Urothelium cell line (cell line): ENCODE measurements at places on chromosomes 16 and 17.

- peak; percentile 6 for DNase-seq
These were observed 8.8 kb downstream of the CTRB2 start for GRCh38 chr16:75198135-75198600.

DNA sequence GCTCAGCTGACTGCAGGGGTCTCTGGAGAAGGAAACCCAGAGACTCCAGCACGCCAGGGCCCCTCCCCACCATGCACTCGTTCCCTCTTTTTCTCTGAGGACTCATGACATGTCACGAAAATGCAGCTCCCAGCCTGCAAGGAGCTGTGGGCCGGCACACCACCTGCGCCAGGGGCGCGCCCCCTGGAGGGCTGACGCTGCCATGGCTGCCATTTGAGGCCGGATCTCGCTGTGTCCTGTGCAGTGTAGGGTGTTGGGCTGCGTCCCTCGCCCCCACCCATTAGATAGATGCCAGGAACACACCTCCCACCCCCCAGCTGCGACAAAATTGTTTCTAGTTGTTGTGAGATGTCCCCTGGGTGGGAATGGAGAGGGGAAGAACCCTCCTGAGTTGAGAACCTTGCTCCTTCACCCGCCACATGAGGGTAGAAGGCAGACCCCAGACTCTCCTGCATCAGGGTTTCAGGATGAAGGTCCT lies 8.2 kb downstream of the SYNGR2 start:
- peak; percentile 60 for DNase-seq

DNA sequence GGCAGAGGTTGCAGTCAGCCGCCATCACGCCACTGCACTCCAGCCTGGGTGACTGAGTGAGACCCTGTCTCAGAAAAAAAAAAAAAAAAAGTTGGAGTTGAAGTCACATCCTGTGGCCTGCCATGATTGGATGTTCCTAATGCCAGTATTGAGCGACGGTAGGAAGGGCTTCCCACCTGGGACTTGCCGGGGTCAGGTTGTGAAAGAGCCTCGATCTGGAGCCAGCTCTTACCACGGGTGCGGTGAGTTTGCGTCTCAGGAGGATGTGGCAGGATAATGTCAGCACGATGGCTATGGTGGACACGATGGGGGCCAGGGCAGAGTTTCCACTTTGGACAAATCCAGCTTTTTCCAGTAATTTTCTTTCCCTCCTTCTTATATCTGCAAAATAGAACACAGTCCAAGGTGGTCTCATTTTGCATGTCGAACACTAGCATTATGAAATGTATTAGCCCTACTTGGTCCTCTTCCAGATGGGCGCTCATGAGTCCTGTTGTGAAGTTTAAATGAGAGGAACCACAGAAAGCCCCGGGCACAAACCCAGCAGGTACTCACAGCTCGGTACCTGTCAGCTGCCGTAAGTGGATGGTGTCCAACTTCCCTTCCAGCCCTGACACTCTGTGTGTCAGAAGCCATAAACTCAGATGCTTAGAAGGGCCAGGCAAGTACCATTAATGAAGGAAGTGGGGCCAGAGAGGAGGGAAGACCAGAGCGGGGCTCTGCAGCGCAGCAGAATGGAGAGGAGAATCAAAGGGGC lies 22.2 kb downstream of the ABCC12 start:
- DNase-seq: no peak

DNA sequence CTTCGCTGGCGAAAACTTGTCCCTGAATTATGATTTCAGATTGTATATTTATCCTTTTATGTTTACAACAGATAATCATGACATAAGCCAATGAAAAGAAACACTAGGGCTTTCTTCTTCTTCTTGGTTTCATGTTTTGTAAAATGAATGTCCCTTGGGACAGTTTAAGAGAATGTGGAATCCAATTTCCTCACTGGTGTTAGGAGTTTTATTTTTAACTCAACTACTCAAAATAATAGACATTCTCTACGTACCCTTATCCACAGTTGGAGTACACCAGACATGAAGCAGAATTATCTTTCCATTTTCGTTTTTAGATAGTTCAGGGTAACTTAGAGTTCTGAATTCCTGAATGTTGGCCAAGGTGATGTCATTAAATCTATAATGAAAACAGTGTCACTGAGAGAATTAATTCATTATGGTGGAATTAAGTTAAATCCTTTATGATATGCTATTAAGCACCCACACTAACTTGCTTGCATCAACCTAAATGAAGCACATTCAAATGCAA lies 43.4 kb downstream of the IRX6 start:
- DNase-seq: no peak

DNA sequence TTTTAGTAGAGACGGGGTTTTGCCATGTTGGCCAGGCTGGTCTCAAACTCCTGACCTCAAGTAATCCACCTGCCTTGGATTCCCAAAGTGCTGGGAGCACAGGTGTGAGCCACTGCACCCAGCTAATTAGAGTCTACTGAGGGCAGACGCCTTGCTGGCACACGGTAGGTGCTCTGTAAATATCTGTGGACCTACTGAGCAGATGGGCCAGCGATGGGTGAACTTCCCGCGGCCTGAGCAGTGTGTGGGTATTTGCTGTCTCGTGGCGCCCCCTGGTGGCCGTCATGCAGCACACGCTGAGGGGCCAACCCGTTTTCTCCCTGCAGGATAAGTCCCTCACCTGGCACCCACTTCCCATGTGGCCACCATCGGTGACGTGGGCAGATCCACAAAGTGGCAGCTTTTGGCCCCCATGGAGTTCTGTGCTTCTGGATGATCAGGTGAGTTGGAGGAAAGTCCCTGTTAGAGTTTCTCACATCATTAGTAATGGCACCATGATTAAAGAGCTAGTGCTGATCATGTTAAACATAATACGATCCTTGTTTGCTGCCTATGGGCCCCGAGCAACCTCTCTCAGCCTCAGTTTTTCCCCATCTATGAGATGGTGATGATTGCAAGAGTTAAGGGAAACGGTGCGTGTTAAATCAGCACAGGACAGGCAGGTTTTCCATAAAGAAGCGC lies 40.7 kb downstream of the ZDHHC7 start:
- DNase-seq: peak; percentile 87

- DNase-seq: peak; percentile 49
These were observed 943 bp downstream of the CNTROB start for GRCh38 chr17:7932949-7933348.

DNA sequence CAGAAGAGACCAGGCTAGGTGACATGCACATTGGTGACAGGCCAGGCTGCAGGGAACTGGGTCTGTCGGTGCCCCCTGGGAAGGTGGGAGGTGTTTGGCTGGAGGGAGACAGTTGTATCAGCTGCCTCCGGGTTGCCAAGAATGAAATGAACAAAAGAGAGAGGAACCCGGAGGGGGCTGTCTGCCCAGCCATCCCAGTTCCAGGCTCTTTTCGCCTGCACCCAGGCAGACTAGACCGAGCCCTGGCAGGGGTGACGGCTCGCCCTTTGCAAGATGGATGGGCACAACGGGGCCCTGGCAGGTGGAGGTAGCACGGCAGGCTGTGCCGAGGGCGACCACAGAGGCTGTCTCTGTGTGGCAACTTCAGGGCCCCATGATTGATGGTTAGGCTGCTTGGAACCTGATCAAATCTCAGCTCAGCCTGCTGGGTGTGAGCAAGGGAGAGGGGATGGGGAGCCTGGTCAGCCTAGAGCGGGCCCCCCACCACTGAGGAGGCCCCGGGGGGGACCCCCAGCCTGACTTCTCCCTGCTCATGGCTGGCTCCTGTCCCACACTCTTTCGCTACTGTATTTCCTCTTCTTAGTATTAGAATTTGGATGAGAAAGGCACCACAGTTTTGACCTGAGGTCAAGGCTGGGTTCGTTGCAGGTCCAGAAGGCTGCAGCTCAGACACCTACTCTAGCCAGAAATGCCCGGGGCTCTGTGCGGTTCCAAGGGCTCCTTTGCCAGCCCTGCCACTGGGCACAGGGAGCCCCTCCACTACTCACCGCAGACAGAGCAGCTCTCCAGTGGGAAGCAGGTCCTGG lies 118.9 kb upstream of the CHMP6 start:
- no peak for DNase-seq

DNA sequence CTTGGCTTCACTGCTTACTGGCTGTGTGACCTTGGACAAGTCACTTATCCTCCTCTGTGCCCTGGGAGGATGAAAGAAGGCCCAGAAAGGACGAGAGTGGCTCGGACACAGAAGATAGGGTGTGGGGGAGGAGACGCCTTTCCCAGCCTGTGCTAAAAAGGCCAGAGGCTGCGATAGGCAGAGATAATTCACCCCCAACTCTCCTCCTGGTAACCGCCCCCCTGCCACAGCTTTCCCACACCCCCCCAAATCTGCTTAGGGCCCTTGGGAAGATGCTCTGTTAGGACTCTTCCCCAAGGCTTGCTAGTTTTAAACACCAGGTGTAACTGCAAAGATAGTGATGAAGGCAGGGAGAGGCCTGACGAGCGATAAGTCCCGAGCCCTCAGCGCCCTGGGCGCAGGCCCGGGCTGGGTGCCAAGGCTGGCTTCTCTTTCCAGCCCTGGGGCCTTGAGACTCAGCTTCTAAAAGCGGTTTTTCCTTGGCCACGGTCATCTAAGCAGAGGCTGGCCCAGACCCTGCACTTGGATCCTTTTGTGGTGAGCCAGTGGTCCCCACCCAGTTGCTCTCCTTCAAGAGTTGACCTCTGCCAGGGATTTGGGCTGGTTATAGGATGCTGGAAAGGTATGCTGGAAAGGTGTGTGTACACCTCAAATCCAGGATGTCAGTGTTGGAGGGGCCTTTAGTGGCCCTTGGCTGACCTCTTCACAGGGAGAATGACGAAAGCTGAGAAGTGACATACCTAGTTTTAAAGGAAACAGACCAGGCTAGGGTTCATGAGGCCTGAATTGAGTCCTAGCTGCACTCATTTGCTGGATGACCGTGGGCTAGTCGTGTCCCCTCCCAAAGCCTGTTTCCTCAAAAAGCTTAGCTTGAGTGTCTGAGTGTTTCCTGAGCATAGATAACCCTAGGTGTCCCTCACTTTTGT lies 3.4 kb upstream of the PPP1R9B start:
- DNase-seq: no peak

GRCh38 chr16:24776501-24777220 lies 47.2 kb downstream of the TNRC6A start:
- no peak for DNase-seq

- no peak for DNase-seq
These were observed 173.2 kb upstream of the MYOCD start for GRCh38 chr17:12492450-12492849.

GRCh38 chr16:48232493-48233040 lies 11.5 kb upstream of the LONP2 start:
- no peak for DNase-seq

- DNase-seq: peak; percentile 49
These were observed 131.3 kb downstream of the AIPL1 start for GRCh38 chr17:6303664-6304063.

DNA sequence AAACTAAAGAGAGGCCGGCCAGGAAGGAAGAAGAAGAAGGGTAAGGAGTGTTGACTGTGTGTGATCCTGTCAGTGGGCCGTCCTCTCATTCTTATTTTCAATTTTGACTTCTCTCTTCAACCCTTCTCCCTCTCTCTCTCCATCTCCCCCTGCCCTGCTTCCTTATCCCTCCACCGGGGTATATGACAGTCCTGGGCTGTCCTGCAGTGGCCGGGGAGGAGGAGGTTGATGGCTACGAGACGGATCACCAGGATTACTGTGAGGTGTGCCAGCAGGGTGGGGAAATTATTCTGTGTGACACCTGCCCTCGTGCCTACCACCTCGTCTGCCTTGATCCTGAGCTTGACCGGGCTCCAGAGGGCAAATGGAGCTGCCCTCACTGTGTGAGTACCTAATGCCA lies 5.6 kb downstream of the CHD3 start:
- no peak for DNase-seq

- DNase-seq: no peak
These were observed 103.8 kb downstream of the SSH2 start for GRCh38 chr17:29826114-29826692.

DNA sequence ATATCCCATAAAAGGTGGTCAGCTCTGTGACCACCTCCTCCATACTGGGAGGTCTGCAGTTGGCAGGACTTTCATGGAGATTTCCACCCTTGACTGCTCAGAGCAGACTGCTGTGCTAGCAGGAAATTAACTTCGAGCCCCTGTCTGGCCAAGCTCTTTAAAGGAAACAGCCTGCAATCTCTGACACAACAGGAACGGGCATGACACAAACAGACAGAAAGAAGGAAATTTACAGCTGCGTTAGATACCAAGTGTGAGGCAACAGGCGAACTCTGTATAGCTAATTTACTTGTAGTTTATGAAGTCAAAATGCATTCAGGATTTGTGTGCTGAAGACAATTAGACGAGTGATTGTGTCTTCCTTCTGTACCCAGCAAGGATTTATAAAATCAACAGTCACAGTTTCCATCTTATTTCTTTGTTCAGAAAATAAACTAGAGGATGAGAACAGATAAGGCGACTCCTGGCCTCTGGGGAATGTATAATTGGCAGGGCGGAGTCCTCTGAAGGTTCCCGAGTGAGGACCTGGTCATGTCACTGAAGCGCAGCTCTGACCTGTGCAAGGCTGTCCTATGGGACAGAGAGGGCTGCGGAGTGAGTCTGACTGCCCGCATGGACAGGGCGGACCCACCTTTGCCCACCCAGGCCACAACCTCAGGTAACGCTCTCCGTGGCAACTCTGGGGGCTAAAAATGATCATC lies 16.1 kb downstream of the WIPI1 start:
- DNase-seq: no peak

- peak; percentile 21 for DNase-seq
These were observed 3.7 kb upstream of the TMEM231 start for GRCh38 chr16:75559564-75560372.

DNA sequence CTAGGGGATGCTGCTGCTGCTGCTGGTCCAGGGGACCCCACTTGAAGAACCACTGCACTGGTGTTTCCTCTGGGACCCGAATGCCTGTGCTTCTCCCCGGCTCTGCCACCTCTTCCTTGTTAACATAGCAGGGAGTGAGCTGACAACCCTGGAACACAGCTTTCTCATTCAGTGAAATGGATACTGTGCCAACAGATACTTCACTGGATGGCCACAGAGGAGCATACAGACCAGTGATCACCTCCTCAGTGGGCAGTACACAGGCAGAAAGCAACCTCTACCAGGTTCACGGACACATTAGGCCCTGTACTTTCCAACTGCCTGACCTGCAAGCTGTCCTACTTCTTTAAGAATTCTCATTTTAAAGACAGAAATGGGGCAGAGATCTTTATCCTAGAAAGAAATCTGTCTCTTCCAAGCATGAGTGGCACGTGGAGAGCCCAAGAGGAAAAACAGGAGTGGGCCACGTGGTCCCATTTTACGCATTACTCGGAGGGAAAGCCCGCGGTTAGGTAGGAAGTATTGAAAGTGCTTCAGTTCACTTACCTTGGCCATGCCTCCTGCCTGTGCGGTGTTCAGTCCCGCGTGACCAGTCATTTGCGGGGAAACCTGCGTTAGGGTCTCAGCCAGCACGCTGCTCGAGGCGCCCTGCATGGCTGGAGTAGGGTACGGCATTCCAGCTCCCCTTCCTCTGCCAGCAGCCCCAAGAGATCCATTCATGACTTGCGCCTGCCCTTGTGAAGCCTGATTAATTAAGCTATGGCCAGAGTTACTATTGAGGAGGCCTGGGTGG lies 30.6 kb downstream of the CREBBP start:
- DNase-seq: no peak

GRCh38 chr16:55042556-55043432 lies 112.1 kb downstream of the IRX5 start:
- no peak for DNase-seq

- DNase-seq: no peak
These were observed 91.3 kb upstream of the SEC14L1 start for GRCh38 chr17:77049440-77049839.
